ENCODE measurements at places on chromosomes 2 and 18.

DNA sequence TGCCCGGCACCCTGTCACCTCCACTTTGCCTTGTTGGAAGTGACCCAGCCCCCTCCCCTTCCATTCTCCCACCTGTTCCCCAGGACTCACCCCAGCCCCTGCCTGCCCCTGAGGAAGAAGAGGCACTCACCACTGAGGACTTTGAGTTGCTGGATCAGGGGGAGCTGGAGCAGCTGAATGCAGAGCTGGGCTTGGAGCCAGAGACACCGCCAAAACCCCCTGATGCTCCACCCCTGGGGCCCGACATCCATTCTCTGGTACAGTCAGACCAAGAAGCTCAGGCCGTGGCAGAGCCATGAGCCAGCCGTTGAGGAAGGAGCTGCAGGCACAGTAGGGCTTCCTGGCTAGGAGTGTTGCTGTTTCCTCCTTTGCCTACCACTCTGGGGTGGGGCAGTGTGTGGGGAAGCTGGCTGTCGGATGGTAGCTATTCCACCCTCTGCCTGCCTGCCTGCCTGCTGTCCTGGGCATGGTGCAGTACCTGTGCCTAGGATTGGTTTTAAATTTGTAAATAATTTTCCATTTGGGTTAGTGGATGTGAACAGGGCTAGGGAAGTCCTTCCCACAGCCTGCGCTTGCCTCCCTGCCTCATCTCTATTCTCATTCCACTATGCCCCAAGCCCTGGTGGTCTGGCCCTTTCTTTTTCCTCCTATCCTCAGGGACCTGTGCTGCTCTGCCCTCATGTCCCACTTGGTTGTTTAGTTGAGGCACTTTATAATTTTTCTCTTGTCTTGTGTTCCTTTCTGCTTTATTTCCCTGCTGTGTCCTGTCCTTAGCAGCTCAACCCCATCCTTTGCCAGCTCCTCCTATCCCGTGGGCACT, 4.5 kb downstream of the RETREG2 start:
- DNase-seq = no peak

DNA sequence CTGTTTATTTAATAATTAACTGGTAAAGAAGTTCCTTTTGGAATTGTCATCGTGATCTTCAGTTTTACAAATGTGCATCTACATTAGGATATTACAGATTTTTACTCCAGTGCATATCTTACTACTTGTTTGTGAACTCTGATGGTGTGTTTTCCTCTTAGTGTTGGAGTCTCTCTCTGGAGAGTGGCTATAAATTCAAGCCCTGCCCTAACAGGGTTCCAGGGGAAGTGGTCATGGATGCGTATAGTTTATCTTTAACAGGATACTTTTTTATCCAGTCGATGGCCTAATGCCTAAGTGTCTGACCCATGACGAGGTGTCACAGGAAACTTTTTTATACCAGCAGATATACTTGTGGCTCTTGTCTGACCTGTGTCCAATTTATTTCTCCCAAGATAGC, 75.4 kb downstream of the CHN1 start:
- DNase-seq = no peak

DNA sequence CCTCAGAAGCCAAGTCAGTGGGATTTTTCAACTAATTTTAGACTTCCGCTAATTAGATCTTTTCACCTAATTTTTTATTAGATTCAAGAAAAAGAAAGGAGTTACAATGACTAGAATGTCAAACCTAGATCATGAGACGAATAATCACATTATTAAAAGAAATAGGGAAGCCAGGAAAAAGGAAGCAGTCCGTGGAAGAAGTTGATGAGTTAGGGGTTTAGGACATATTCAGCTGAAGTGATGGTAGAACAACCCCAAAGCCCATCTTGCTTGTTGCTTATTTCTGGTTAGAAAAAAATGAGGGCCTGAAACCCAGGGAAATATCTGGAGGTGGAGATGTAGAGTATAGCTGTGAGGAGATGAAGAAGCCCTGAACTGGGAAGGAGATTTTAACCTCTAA, 8.0 kb downstream of the KLF7 start:
- DNase-seq = no peak

DNA sequence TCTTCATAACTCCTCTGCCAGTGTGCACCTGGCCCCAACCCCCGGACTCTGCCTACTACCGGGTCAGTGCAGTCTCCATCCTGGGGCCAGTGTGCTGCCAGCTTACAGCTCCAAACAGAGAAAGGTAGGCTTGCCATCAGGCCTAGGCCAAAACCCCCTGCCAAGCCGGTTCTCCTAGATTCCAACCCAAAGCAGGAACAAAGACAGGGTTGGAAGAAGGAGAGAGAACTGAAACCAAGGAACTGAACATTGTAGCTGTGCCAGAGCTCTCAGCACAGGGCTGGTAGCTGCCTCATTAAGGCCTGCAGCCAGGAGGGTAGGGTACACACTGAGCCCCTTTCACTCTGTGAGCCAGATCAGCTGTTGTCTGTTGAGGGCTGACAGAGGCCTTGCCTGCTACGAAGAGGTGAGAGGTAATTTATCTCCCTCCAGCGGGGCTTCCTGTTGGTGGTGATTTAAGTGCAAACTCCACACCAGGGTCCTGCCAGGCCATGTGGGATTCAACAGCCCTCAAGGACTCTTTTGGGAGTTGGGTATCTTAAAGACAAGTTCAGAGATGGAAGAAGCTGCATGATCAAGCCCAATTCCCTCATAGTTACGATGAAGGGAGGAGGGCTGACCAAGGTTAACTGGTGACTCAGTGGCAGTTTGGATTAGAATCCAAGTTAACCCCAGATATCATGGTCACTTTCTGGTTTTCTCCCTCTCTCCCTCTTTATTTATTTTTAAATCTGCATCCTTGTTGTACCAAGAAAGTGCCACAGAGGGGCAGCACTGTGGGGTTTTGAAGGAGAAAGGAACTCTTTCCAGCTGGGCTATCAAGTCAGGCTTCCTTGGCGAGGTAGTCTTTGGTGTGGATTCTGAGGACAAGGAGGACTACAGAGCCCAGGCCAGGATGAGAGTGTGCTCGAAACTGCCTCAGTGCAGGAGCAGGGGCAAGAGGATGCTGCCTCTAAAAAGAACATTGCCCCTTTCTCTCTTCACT, 48.1 kb downstream of the CYRIA start:
- no peak for DNase-seq

DNA sequence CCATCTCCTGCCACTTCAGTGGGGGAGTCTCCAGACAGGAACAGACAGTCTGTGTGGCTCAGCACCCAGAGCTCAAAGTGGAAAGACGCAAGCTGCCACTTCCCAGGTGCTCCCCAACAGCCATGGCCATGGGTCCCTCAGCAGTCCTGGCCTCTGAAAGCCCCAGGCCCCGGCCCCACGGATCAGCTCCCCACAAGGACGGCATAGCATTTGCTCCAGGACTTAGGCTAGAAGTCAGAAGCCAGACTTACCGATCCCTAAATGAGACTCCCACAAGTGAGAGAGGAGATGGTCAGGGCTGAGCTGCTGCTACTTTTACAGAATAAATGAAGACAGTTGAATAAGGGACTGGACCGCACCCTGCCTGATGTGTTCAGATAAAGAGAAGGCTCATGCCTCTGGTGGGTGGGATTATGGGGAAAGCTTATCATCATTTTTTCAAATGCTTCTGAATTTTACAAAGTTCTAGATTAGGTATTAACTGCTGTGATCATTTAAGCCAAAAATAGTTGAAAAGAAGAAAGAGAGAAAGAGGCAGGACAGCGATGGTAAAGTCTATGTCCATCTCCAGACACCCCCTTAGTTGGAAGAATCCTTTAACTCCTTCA, 50.5 kb downstream of the ADD2 start:
- DNase-seq = no peak

Measured in stimulated activated CD4-positive, alpha-beta T cell treated with anti-CD3 and anti-CD28 coated beads, TNF-alpha, amount 100 ng/mL, for 48 hours (primary cell).